Activated naive CD8-positive, alpha-beta T cell treated with anti-CD3 and anti-CD28 coated beads, Interleukin-2, amount 50 U/mL, for 16 hours (primary cell): ENCODE measurements at places on chromosomes 7 and 10.

- no peak for DNase-seq
Measured at GRCh38 chr10:12606461-12606860, 257.1 kb downstream of the CAMK1D start.

GRCh38 chr10:22317076-22317370 lies 835 bp downstream of the COMMD3 start:
- DNase-seq = no peak

DNA sequence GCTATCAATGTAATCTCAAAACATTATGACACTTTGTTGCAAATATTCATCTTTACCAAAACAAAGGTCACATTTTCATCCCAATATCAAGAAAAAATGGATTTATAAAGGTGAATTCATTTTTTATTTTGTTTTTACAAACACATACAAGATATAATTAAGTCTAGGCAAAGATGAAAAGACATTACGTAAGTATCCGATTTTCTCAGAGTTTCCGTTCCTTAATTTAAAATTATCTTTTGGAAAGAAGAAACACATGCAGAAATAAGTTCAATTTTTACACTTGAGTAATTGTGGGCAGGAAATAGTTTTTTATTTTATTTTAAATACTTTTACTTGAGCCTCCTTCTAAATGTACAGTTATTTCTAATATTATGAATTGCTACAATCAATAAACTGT lies 24.6 kb downstream of the RTKN2 start:
- DNase-seq = no peak

DNA sequence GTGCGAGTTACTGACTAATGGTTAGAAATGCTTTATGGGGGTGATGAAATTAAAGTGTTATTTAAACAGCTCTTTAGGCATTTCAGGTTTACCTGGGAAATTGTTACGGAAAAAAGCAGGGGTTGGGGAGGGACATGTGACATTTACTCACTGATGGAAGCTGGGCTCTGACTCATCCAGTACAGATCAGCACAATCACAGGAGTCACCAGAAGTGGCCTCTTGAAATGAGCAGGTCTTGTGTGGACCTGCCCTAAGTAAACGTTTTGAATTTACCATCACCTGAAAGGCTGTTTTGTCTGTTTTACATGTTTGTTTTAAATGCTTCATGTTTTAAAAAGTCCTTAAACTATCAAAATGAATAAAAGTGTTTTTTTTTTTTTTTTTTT lies 2.3 kb downstream of the GLRX3 start:
- no peak for DNase-seq

DNA sequence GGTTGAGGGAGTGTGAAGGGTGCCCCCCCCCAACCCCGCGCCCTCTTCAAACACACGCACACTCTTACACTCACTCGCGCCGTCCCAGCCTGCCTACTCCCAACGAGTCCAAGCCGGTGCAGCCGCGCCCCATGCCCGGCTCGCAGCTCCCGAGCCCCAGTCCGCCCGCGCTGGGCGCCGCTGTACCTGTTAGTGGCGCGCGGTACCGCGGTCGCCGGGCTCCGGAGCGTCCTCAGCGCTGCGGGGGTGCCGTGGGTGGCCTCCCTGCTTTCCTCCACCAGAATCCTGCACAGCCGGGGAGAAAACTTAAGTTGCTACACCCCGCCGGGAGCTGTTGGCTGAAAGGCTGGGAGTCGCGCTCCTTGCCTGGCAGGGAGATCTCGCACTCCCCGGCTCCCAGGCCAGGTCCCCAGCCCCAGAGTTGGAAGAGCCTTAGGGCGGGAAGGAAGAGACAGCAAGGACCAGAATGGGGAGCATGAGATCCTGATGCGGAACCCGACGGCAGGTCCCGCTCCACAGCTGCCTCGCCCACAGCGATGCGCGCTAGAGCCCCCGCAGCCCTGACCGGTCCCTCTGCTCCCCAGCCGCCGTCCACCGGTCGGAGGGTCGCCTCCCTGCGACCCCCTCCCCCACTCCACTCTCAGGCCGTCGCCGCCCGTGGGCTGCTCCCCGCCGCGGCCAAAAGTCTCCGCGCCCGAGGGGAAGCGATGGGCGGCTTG lies 863 bp downstream of the ST8SIA6 start:
- no peak for DNase-seq
